ENCODE measurements at places on chromosomes 5 and 9.

DNA sequence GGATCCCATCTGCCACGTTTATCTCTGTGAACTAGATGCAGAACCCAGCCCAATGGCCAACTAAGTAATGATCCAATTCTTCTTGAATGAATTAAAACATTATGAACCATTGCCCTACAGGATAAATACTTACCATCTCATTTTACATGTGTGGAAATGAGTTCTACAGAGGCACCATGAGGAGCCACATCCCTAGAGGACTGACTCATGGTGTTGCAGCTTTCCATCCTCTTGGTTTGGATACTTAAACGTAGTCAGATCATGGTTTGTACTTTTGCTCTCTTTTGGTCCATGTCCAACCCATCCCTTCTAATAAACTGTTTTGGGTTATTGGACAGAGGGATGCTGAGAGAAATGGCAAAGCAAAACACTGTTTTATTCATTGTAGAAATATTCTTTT lies 484.8 kb downstream of the EBF1 start:
- DNase-seq = no peak

DNA sequence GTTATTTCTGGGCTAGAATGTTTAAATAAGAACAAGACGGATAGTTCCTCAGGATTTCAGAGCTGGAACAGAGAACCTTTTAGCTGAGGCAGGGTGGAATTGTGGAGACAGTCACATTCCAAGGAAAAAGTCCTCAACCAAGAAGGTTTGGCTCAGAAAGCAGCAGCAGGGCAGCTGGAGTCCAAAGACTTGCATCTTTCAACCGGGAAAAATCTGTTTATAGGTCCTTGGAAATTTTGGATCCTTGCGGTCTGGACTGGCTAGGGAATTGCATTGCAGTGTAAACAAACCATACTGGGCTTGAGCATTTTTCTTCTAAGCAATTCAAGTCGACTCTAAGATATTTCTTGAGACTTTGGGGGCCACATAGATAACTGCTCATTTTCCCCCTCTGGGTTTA lies 40.8 kb upstream of the HMHB1 start:
- no peak for DNase-seq

DNA sequence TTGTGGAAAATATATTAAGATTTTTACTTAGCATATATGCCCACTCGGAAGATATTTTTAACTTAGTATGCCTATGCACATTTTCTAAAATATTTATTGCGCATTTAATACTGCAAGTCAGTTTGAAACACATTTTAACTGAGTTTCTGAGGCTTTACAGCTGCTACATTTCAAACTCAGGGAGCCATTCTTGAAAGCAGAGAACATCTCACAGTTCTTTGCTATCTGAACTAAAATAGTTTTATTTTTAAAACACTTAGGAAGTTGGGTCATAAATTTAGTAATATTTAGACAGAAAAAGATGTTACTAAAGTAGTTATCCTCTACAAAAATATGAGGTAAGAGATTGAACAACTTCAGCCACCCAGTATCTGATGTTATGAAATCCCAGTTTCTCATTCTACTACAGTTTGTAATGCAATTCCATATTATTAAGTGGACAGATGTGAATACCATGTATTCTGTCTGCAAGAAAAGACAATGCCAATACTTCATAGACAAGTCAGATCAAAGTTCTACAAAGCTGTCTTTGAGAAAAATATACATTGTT lies 409.9 kb upstream of the EDIL3 start:
- no peak for DNase-seq

- DNase-seq = no peak
Measured at GRCh38 chr9:529731-530130, 311.8 kb upstream of the DMRT1 start.

GRCh38 chr9:107624234-107624948 lies 134.8 kb upstream of the KLF4 start:
- DNase-seq = no peak

DNA sequence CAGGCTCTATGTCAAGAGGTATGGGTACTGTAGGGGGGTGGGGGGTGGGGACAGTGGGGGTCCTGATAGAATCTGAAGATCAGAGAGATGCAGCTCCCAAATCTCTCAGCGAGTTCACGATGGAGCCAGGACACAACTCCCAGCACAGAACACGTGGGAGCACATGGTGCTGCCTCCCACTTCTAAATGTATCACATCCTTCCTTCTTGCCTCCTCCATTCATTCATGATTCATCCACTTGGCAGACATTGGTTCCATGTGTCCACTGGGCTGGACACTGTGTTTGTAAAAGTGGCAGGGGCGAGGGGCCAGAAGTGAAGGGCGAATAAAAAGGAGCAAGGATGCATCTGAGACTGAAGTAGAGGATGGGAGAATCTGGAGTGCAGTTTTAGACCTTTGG lies 33.9 kb downstream of the SH3TC2 start:
- no peak for DNase-seq

GRCh38 chr5:135534609-135535419 lies 950 bp downstream of the NEUROG1 start:
- DNase-seq = no peak

GRCh38 chr5:59231221-59231931 lies 648.5 kb downstream of the RAB3C start:
- DNase-seq = no peak

- peak; percentile 52 for DNase-seq
Measured at GRCh38 chr5:57779383-57780223, 297.0 kb upstream of the ACTBL2 start.

DNA sequence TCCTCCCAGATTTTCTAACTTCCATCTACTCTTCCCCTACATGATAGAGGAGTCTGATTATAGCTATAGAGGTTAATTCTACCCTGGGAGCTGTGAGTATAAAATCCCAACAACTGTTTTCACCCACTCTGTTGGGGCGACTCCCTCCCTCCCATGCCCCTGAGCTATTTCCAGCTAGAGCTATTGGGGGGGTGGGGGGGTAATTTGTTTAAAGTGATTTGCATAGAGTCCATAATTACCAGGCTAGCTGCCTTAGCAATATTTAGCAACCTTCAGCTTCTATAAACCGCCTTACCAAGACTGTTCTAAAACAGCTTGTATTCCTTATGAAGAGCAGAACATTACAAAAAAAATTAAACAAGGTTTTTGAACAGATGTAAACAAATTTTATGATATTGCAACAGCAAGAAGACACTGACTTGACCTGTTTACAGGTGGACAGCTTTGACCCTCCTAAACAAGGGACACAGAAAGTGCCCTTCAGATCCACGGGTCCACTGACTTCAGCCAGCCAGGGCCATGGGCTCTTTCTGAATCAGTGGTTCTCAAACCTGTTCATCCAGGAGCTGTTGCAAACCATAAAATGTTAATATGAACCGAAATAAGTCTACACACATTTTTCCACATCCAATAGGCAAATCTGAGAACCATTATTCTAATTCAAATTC lies 98.2 kb downstream of the OTULIN start:
- no peak for DNase-seq

- no peak for DNase-seq
Measured at GRCh38 chr5:168844016-168844921, 265.1 kb upstream of the PANK3 start.

GRCh38 chr5:145834917-145835847 lies at the start of gene PRELID2:
Gene PRELID2, minus strand, starts transcription at chr5:145835342. Its CDS starts 91 bp downstream, at chr5:145835251.
- no peak for DNase-seq

DNA sequence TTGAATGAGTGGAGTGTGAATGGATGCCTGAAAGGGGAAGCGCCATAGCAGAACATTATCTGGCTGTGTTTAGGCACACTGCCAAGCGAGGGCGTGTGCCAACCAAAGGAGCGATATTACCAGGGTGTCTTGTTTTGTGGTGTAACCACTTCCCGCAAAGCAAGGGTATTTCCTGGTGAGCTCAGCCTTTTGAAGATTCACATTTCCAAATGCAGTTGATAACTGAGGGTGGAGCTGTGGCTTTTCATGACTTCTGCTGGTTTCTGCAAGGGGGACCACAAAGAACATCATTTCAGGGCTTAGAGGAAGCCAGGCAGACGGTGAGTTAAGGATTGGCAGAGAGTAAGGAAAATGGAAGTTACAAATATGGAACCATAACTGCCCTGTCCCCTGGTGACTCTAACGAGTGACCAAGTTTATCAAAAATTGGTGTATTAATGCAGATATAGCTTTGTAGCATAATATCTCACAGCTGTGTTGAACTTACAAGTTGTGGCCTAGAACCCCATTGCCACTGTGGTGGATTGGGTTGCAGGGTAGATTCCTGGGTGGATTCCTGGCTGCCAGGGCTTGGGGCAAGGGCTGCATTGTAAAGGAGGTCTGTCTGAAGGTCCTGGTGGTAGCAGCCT lies 71.4 kb downstream of the RALGPS1 start:
- peak; percentile 85 for DNase-seq

- no peak for DNase-seq
Measured at GRCh38 chr5:81081461-81081835, 121.3 kb downstream of the RASGRF2 start.

- DNase-seq = no peak
Measured at GRCh38 chr5:119080936-119081335, 10.0 kb downstream of the DMXL1 start.

- DNase-seq = no peak
Measured at GRCh38 chr9:122785269-122785668, 3.5 kb upstream of the OR5C1 start.

GRCh38 chr5:137142764-137143605 lies 356.1 kb downstream of the SPOCK1 start:
- no peak for DNase-seq

GRCh38 chr5:165328846-165329245 lies 1823.4 kb downstream of the MAT2B start:
- no peak for DNase-seq

DNA sequence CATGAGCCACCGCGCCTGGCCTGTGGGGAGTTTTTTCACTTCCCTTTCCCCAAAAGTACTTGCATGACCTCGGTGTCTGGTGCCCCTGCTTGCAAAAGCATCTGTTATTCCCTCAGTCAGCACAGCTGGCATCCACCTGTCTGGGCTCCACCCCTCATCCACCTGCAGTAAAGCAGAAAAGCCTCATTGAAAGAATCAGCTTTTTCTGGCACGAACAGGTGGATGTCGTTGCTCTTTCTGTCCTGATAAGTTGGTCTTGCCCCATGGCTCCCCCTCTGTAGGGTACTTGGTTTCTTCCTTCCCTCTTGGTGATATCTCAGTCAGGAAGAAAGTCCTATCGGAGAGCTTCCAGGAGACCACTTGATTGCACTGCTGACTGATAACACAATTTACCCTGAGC lies 37.4 kb downstream of the WWC1 start:
- DNase-seq = no peak

DNA sequence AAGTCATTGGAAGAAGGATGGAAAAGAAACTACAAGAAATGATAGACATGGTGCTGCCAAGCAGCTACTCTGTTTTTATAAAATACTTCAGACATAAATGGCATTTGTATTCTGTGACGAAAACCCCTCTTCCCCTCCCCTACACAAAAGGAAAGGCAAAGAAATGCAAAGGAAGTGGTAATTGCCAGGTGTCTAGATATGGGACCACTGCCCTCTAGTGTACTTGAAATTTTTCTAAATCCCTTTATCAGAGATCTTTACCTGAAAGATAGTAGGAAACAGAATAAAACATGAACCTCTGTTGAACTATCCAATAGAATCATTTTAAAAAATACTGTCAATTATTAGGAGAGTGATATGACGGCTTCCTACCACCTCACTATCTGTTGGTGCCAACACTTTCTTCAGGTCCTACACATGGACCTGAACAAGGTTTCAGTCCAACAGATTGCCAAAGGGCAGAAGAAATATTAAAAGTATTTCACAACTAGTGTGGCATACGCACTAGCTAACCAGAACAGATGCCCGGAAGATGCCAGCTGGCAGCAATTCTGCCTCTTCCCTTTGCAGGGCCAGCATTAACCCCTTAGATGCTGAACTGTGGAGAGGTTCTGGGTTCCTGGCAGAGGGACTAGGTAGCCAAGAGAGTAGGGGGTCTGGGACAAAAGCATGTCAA lies 104.1 kb downstream of the TSSK1B start:
- DNase-seq = peak; percentile 24

GRCh38 chr9:105950894-105951293 lies 256.6 kb downstream of the TMEM38B start:
- no peak for DNase-seq

DNA sequence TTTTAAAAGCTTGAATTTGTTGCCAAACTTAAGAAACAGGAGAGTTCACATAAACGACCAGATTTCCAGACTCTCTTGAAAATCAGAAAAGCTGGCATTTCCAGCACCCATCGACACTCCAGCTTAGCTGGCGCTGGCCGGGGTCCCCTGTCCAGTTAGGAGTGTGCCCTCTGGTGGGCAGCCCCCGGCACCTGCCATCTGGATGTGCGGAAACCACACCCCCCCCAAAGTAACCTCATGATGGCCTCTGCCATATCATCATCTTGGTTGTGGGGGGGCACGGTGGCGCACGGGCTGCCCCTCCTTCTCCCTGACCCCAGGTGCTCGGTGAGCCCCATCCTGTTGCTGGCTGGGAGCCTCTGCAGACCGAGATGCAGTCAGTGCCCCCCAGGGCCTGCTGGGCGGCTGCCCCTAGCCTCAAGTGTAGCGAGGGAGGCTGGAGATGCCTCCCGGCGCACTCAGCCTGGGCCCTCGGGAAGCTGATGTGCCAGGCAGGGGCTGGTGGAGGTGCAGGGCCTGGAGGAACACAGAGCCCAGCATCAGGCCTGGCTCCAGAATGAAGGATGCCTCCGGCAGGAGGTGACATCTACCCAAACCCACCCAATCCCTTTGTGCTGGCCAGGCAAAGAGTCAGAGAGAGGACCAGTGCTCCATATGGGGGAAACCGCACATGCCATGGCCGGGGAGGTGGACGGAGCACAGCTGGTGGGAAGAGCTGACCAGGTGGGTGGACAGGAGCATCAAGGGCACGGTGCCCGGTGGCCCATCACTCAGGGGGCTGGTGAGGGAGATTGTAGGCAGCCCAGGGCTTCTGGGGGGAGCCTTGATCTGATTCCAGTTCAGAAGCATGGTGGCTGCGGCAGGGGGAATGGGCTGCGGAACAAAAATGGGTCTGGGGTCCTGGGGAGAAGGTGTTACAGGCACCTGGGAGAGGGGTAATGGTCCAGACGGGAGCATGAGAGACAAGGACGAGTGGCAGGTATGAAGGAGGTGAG lies 70.6 kb downstream of the ADAMTS2 start:
- no peak for DNase-seq

DNA sequence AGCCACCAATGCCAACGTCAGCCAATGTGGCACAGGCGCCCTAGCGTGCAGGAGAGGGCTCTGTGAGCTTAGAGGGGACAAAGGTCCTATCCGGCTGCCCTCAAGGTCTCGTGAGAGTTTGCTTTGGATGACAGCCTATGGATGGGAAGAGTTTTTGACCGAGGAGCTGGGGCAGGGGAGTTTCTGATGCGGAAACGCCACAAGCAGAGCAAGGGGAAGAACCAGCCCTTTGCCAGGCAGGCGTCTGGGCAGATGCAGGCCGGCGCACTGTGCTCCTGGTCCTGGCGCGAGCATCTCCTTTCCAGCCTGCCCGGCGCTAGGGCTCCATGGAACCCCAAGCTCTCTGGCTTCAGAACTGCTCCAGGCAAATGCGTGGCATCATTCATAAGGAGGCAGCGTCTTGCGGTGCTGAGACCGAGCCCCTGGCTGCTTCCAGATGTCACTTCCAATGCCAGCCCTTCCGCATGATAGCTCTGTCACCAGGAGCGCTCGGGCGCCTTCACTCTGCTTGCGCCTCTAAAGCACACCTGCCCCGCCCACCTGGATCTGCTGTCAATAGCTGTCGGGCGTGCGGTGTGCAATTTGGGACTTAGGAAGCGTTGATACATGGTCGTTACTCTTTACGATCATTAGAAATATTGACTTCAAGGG lies 374.9 kb upstream of the IRX1 start:
- DNase-seq = no peak
